Activated naive CD4-positive, alpha-beta T cell (primary cell): ENCODE measurements at places on chromosomes 12 and 14.
A peak's percentile ranks its signal among the peaks of the same experiment; 100 is the strongest.

GRCh38 chr12:49553512-49554088 is 14.3 kb downstream of the MCRS1 start:
- DNase-seq = no peak

DNA sequence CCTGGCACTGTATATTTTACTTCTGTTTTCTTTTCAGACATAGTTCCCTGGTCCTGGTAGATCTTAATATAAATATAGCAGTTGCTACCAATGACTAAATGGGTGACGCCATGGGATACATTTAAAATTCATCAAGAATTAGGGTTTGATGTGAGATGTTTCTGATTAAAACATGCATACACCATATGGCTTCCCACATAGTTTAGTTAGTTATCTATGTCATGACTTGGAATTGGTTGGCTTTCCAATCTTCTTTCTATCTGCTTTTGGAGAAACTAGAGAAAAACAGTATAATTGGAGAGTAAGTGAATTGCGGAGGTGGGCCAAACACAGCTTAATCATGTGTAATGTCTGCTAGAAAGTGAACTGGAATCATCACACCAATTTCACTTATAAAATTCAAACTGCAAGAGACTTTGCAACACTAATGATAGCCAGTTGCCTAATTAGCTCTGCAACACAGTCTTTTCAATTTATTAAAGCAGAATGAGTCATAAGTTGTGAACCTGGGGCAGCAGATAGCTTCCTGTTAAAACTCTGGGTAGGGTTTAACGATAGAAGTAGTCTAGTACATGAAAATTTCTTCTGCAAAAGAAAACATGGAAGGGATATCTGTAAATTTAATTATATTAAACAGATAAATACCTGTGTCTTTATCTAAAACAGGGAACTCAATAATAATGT is 295.2 kb downstream of the SLC16A7 start:
- DNase-seq = no peak

DNA sequence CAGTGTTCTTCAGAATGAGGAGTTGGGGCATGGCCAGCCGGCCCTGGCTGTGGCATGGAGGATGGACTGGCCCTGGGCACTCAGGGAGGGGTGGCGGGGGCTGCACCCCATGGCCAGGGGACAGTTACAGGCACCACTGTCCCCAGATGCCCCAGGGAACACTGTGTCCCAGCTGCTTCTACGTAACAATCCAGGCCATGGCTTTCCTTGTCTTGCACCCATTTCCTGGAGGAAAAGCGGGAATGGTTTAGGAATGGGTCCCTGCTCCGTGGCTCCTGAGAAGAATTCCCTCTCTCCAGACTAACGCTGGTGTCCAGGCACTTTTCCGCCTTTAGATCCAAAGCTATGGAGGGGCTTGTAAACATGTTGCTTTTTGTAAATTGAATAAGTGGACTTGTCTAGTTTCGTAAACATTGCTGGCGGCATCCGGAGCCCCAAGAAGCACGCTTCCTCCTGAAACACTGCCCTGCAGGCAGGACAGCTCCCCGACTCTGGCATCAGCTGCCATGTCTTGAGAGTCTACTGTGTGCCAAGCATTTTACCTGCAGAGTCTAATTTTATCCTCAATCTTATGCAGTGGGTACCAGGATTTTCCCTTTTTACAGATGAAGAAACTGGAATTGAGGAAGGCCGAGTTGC is 238.3 kb downstream of the SLC41A2 start:
- DNase-seq = no peak

DNA sequence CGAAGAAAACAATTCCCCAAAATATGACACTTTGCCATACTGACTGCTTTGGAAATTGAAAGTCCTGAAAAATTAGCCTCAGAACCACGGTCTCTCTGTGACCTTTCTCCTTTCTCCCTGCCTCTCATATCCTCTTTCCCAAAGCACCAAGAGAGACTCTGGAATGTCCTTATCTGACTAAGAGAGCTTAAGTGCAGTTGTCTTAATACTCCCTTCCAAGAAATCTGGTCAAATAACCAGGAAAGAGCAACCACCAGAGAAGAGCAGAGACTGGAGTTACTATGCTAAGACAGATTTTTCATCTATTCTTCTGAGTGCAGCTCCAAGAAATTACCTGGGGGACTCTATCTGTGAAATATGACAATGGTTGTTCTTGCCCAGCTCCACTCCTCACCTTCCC is 10.5 kb upstream of the BTG1 start:
- no peak for DNase-seq

DNA sequence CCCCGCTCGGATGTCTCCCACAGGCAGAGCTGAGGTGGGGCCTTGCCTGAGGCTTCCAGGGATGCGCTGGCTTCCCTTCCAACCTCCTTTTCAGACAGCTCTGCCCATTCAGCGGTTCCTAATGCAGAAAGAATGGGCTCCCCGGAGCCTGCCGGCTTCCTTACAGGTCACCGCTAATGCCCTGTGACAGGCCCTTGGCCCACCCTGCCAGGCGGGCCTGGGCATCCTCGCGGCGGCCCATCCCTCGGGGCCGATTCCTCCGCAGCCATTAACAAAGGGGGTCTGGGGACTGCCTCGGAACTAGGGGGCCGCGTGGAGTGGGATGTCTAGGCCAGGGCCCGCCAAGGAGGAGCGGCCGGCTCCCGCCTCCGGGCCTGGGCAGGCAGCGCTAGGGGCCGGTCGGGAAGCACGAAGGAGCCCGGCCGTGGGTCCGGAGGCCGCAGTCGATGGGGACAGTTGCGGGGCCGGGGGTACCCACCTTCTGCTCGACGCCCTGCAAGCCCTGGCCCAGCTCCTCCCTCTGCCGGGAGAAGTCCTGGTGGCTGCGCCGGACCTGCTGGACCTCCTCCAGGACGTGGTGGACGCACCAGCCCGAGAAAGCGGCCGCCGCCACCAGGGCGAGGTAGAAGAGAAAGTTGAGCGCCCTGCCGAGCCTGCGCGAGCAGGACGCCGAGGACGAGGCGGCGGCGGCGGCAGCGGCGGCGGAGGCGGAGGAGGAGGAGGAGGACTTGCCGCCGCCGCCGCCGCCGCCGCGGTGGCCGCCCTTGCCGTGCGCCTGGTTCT is 738 bp downstream of the CKAP4 start:
- DNase-seq = peak; percentile 13

DNA sequence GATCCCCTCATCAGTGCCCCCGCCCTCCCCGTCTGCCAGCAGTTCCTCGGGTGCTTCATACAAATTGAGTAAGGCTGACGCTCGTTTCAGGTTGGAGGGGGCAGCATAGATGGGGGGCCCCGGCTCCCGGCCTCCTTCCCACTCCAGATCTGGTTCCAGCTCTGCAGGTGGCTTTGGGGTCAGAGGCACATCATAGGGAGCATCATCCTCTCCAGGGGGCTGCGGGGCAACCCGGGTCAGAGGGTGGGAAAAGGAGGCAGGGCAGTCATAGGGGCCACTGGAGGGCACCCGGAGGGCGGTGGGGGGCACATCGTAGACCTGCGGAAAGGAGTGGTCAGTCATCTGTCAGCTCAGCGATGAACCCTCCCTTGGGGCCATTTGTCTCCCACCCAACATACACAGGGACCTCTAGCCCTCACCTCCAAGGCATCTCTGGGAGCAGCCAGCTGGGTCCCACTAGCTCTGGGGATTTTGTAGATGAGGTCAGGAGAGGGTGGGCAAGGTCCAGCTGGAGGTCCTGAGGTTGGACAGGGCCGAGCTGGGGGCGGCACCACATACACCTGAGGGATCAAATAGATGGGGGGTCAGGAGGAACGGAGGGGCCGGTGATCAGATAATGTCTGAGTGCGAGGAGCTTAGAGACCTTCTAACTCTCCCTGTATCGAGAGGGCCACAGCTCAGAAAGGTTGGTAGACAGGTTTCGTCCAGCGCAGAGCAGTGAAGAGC is 5.1 kb downstream of the EFS start:
- DNase-seq = no peak
